Placental pericyte (primary cell): ENCODE measurements at places on chromosomes 5 and 9. TPM values are rescaled to one million over a fixed set of nuclear protein-coding genes. Genes with fewer than 3 reads are reported as not detected.

Gene C5orf58
- total RNA-seq, result under 0.01 TPM in 1 of 2 replicates, not detected in the other

Gene PCDHA9
- under 0.01 TPM in 2 replicates for total RNA-seq

Gene SMIM32
- total RNA-seq, result not detected in 2 replicates

Gene SLC34A1
- total RNA-seq, result not detected in 2 replicates

Gene DNAI1
- total RNA-seq, result not detected in 2 replicates

Gene ACOT12
- 0.57 and 0.66 TPM in 2 replicates for total RNA-seq

Gene CDKN2A
- 16.9 and 18.5 TPM in 2 replicates for total RNA-seq

Gene LRRC19
- not detected in 2 replicates for total RNA-seq

Gene OLFML2A
- total RNA-seq, result 11.5 and 23.2 TPM in 2 replicates

Gene ABLIM3
- 18.6 and 71.4 TPM in 2 replicates for total RNA-seq

Gene SMARCA2
- total RNA-seq, result 40.0 and 55.3 TPM in 2 replicates

Gene NIPAL4
- 0.57 and 1.8 TPM in 2 replicates for total RNA-seq

Gene FAM221B
- total RNA-seq, result not detected in 2 replicates

Gene PRSS3
- 1.3 and 8.0 TPM in 2 replicates for total RNA-seq

Gene CCNO
- total RNA-seq, result 0.14 TPM in 1 of 2 replicates, not detected in the other

Gene LCN9
- total RNA-seq, result not detected in 2 replicates

Gene TEX48
- total RNA-seq, result not detected in 2 replicates

Gene TMEM252
- total RNA-seq, result not detected in 2 replicates

Gene ORM2
- total RNA-seq, result not detected in 2 replicates

Gene AQP3
- total RNA-seq, result 1.9 and 5.9 TPM in 2 replicates

Gene CDC20B
- total RNA-seq, result not detected in 2 replicates

Gene SLC2A6
- total RNA-seq, result 48.4 and 79.4 TPM in 2 replicates

Gene SH2D3C
- total RNA-seq, result 0.22 TPM in 1 of 2 replicates, not detected in the other

Gene RNF183
- not detected in 2 replicates for total RNA-seq
